ENCODE measurements at places on chromosomes 6 and 20. TPM values are rescaled to one million over a fixed set of nuclear protein-coding genes. Genes with fewer than 3 reads are reported as not detected.
A peak's percentile ranks its signal among the peaks of the same experiment; 100 is the strongest.

The PPP1R16B gene
- total RNA-seq = 29.4 TPM

DNA sequence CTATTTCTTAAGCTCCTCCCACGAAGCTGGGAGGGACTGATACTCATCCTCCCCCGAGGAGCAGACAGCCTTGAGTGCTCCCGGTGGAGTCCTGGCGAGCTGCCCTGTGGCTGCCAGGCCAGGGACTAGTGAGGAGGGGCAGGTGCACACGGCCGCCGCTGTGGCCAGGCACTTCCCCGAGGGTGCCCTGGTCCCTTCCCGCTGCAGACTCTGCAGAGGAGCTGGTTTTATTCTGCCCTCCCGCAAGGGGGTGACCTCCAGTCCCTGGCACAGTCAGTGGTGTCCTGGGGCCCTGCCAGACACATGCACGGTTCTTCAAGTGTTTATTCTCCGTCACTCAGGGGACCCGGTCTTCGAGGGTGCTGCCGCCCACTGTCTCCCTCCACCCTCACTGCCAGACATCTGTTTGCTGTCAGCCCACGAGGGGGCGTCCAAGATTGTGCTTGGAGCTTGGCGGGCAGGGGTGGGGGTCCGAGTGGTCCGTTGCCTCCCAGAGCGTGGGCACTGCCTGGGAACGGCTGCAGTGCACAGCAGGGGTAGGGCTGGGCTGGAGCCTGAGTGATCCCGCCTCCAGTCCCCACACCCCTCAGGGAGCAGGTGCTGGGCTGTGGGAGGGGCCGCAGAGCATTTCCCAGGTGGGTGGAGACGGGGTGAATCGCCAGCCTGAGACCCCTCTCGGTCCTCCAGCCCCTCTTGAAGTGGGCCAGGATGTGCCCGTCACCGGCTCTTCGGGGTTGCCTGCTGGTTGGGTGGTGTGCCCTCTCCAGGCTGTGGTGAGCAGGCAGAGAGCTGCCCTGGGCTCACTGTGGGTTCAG lies 3.1 kb upstream of the CABLES2 start:
- no peak overlapping the region for H3K4me3 ChIP-seq
- peak; percentile 86 for DNase-seq
- H3K27ac ChIP-seq = no peak overlapping the region

DNA sequence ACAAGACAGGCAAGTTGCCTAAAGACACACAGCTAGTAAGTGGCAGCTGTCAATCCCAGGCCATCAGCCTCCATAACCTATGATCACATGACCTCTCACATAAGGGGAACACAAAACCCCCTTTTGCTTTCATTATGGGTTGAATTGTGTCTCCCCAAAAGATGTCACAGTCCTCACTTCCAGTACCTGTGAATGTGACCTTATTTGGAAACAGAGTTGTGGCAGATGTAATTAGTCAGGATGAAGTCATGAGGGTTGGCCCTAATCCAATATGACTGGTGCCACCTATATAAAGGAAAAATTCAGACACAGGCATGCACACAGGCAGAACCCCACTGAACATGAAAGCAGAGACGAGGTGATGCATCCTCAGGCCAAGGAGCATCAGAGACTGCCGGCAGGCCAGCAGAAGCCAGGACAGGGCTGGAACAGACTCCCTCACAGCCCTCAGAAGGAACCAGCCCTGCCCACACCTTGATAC lies 33.6 kb downstream of the GFOD1 start:
- H3K4me1 ChIP-seq = no peaks in the 10 kb centered on the region
- no peak for DNase-seq
- no peak overlapping the region for H3K27ac ChIP-seq
- H3K36me3 ChIP-seq = no peaks in the 10 kb centered on the region
- H3K4me3 ChIP-seq = no peak overlapping the region

- H3K4me1 ChIP-seq = peaks cover 3% of the 10 kb centered on the region
- H3K4me3 ChIP-seq = no peak overlapping the region
- H3K36me3 ChIP-seq = no peaks in the 10 kb centered on the region
- H3K27me3 ChIP-seq = no peaks in the 10 kb centered on the region
- H3K27ac ChIP-seq = no peak overlapping the region
These were observed 2.8 kb downstream of the TMEM200A start for GRCh38 chr6:130368576-130368975.

DNA sequence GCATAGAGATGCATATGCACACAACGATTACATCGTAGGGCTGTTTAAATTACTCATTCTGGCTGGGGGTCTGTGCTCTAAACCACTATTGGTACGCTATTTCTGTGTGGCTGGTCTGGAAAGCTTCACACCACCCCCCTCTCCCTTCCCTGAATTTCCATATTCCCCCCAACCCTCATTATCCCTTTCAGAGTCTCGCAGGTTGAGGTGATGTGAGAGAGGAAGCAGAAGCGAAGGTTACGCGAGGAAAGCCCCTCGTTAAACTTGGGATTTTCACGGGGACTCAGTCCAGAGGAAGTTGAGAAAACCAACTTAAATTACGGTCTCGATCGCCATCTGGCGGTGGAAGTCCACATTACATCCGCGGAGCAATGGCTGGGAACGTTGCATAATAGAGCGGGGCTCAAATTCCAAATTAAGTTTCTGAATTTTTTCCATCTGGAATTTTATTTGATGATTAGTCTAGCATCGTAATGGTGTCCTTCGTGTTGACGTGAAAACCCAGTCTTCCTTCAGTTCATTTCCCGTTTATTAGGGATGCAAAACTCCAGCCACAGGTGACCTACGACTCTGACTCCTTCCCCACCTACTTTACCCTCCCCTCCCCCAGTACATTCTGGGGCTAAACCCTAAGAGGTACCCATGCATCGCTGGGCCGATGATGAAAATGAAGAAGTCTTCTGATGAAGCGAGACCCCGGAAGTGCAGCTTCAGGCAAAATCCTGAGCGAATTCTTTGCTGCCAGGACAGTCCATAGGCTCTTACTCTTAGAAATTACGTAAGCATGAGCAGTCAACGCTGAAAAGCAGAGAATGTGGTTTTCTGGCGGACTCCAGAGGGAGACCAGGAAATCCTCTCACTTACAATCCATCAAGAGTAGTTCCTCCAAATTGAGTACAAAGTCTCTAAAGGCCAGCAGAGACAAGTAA lies 19.7 kb downstream of the HLA-DOB start:
- peak overlapping the region; percentile 35 for H3K4me3 ChIP-seq
- no peak overlapping the region for H3K27ac ChIP-seq
- H3K4me1 ChIP-seq = no peaks in the 10 kb centered on the region

GRCh38 chr6:72040111-72040510 lies 153.8 kb downstream of the RIMS1 start:
- H3K4me1 ChIP-seq = no peaks in the 10 kb centered on the region
- H3K27ac ChIP-seq = no peak overlapping the region
- DNase-seq = no peak
- H3K4me3 ChIP-seq = no peak overlapping the region
- no peaks in the 10 kb centered on the region for H3K27me3 ChIP-seq
